GM04503 (cell line): ENCODE measurements at places on chromosomes 7 and 10.

- no peak for DNase-seq
These were observed 4.5 kb downstream of the AKR1E2 start for GRCh38 chr10:4830551-4830950.

GRCh38 chr7:64640504-64640903 lies 25.4 kb upstream of the ZNF107 start:
- no peak for DNase-seq

DNA sequence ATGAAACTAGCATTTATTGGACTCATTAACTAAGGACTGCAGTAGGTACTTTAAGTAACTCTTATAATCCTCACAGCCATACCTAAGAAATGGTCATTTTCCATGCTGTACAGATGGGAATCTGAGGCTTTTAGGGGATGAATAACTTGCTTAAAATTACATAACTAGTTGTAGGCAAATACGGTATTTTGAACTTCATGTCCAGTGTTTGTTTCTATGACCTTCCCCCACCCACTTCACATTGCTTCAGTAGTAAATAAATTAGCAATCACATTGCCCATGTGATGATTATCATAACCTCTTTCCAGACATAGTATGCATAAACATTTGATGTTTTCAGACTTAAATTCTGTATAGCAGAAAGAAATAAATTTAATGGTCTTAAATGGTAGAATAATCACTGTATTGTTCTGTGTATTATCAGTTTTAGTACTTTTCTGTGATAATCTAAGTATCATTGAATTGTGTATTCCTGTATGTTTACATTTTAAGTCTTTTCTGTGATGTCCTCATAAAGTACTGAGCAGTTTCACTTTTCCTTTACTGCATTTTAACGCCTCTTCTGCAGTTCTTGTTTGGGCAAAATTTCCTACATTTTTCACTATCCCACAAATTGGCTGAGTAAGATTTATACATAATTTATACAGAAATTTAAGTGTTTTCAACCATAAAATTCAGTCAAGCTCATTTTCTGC lies 48.3 kb downstream of the ANKIB1 start:
- no peak for DNase-seq

- DNase-seq: no peak
These were observed 57.9 kb downstream of the PROSER2 start for GRCh38 chr10:11881030-11881476.

DNA sequence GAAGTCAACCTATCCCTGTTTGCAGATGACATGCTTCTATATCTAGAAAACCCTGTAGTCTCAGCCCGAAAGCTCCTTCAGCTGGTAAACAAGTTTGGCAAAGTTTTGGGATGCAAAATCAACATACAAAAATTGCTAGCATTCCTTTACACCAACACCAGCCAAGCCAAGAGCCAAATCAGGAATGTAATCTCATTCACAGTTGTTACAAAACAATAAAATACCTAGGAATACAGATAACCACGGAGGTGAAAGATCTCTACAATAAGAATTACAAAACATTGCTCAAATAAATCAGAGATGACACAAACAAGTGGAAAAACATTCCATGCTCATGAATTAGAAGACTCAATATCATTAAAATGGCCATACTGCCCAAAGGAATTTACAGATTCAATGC lies 50.4 kb upstream of the ZNF365 start:
- peak; percentile 40 for DNase-seq

- DNase-seq: peak; percentile 66
These were observed at the start of gene SEMA3C for GRCh38 chr7:80918909-80919721. Gene SEMA3C, minus strand, starts transcription at chr7:80919051. Its CDS starts 2,270 bp downstream, at chr7:80916781.

DNA sequence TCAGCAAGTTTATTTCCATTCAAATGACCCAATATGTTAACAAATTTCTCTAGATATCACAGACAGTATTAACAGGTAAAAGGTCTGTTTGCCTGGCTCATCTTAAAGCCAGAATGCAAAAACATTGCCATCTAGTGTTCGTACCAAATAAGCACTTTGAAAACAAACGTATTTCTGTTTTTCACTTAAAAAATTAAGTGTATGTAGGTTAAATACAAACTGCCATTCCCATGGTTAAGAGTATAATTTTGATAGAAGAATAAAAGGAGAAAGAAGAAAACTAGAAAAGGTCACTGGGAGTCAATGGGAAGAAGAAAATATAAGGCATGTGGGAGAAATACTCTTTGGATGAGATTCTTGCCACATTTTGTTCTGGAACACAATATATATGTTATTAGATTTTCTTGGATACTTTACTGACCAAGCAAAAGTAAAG lies 51.0 kb downstream of the ORC5 start:
- DNase-seq: no peak

- DNase-seq: no peak
These were observed 113.2 kb downstream of the CDK6 start for GRCh38 chr7:92723205-92723604.

GRCh38 chr7:15245831-15246230 lies 316.0 kb downstream of the AGMO start:
- DNase-seq: no peak

GRCh38 chr10:75531571-75532031 lies 100.2 kb downstream of the LRMDA start:
- no peak for DNase-seq

- DNase-seq: no peak
These were observed 219.6 kb downstream of the PHF14 start for GRCh38 chr7:11193131-11193867.

GRCh38 chr7:143395187-143396149 lies 13.2 kb downstream of the EPHA1 start:
- no peak for DNase-seq

- no peak for DNase-seq
These were observed 59.2 kb downstream of the CDK13 start for GRCh38 chr7:40009301-40009700.

GRCh38 chr10:58475322-58476277 lies 37.1 kb upstream of the BICC1 start:
- DNase-seq: peak; percentile 47

DNA sequence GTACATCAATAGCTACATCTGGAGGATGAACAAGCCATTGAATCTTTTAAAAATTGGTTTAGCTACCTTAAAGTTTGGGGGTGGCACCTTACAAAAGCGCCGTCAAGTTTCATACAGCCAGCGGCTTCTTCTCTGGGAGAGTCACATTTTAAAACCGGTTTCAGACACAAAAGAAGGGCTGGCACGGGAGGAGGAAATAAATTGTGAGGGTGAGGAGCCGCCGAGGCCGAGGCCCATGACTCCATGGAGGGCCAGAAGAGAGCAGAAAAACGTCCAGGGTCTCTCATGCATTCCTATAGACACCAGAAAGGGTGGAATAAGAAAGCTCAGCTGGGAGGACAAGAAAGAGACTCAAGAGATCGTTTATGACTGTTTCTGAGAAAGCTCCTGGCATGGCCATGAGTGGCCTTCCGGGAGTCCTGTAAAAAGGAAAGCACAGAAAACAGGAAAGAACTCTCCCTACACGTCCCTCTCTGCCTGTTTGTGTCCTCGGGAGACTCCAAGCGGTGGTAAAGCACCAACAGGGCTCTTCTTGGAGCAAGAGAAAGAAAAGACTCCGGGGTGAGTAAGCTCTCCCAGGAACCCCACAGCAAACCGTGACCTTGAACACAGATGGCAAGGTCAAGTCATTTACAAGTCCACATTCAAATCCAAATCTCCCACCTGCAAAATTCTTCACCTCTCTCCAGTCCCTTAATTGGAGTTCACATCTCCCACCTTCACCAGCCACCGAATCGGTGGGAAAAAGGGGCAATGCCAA lies 1.8 kb downstream of the FRAT2 start:
- DNase-seq: peak; percentile 67

DNA sequence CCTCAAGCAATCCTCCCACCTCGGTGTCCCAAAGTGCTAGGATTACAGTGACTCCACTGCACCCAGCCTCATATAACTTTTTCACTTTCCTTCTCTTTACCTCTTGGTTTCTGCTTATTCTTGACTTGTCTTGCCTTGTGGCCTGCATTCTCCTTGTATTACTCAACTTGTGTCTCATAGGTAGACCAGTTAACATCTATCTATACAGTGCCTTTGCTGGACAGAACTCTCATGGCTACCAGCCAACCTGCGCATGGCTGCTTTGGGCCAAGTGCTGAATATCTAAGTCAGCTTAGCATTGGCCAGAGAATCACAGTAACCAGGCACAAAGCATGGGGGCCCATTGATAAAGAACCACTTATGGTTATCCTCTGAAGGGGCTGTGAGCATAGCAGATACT lies 42.6 kb upstream of the ZNRF2 start:
- no peak for DNase-seq

- DNase-seq: no peak
These were observed 16.2 kb downstream of the NPC1L1 start for GRCh38 chr7:44524811-44525388.

GRCh38 chr7:150717814-150718420 lies 1.5 kb downstream of the GIMAP1 start:
- DNase-seq: no peak

DNA sequence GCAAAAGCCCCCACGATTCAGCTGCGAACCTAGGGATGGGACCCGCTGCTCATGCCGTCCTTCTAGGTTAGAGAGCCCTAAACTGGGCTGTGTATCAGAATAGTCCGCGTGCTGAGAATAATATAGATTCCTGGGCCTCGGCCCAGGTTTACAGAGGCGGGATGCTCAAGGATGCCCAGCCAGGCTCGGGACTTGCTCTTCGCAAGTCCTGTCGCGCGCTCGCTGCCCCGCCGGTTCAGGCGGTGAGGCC lies 266 bp upstream of the STMP1 start:
- no peak for DNase-seq

DNA sequence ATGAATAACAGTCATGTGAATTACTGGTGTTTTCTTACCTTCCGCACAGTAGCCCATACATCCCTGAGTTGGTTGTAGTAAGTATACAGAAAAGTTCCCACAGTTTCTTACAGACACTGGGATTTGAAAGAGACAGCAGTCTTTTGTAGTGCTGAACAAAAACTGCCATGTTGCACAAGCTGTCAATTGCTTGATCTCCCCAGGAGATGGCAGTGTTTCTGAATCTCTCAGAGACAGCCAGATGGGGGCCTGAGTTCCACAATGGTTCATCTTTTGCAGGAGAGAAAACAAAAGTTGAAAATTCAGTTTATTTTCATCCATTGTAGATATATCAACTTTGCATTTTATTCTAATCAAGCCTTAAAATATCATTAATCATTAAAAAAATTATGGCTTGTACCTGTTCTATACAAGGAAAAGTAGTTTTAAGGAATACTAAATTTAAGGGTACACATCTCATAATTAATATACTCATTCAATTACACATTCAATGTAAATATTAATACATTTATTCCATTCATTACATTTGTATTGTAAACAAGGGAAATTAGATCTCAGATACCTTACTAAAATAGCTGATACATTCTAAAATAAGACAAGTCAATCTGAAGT lies 14.5 kb downstream of the VWDE start:
- peak; percentile 18 for DNase-seq

DNA sequence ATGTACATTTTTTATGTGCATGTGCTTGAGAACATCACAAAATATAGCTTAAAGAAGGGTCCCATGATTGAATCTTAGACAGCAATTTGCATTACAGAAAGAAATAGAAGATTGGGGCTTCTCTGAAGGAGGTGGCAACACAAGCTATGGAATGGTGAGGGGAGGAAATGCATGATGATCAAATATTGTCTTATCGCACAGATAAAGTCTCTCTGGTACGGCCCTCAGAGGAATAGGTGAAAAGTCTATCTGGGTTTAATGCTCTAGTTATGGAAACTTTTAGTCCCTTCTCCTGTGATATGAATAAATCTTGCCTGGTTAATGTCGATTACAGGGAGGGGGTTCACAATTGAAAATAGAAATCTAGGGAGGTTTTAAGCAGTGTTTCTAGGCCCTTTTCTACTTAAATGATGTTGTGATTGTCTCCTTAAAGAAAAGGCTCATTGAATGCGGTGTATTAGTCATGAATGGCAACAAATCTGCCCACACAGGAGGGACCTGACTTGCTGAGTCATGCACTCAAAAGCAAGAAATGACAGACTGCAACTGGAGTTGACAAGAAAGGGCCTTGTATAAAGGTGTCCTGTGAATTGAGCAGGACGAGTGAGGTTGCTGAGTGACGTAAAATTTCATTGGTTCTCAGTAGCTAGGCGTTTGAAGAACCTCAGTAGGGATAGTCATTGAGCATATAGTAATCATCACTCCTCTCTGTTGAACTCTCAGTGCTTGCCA lies 133.4 kb upstream of the CSTF2T start:
- DNase-seq: peak; percentile 20

DNA sequence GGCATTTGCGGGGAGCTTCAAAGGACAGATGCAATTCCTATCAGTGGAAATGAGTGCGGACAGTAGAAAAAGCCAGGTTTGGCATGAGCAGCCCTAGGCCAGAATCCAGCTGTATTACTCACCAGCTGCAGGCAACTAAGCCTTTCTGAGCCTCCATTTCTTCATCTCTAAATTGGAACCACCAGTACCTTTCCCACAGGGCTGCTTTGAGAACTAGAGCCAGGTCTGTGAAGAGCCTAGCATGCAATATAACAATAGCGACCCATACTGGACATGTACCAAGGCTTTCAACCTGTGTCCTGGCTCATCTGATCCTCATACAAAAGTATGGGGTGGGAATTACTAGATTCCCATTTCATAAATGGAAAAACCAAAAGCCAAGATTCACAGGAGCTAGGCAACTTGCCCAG lies 101.0 kb downstream of the GSAP start:
- no peak for DNase-seq
